ENCODE measurements at places on chromosomes 12 and 14. TPM values are rescaled to one million over a fixed set of nuclear protein-coding genes. Genes with fewer than 3 reads are reported as not detected.

KRT83 gene
- not detected for total RNA-seq

NUP37 gene
- total RNA-seq: 23.3 TPM

SLC25A47 gene
- not detected for total RNA-seq

SYNDIG1L gene
- total RNA-seq: not detected

NANOG gene
- total RNA-seq: not detected

LRFN5 gene
- total RNA-seq: 0.30 TPM

CCDC177 gene
- total RNA-seq: not detected

SLC39A2 gene
- total RNA-seq: 1.3 TPM

KRT2 gene
- total RNA-seq: not detected

PRORP gene
- 17.7 TPM for total RNA-seq

HPD gene
- total RNA-seq: 1.1 TPM

OR8S1 gene
- not detected for total RNA-seq

SLCO1A2 gene
- total RNA-seq: not detected

NAV3 gene
- total RNA-seq: 102 TPM

RTL1 gene
- not detected for total RNA-seq

MYH6 gene
- total RNA-seq: not detected

ANO2 gene
- not detected for total RNA-seq

SRSF9 gene
- 216 TPM for total RNA-seq

FAM90A1 gene
- total RNA-seq: 0.35 TPM

MYO1A gene
- total RNA-seq: 0.12 TPM

GPR84 gene
- total RNA-seq: not detected

NFATC4 gene
- total RNA-seq: 18.4 TPM

OAS3 gene
- 2.6 TPM for total RNA-seq

Data from smooth muscle cell of the coronary artery (primary cell).